Activated CD4-positive, alpha-beta T cell treated with anti-CD3 and anti-CD28 coated beads for 24 hours (primary cell): ENCODE measurements at places on chromosomes 3 and 15.

DNA sequence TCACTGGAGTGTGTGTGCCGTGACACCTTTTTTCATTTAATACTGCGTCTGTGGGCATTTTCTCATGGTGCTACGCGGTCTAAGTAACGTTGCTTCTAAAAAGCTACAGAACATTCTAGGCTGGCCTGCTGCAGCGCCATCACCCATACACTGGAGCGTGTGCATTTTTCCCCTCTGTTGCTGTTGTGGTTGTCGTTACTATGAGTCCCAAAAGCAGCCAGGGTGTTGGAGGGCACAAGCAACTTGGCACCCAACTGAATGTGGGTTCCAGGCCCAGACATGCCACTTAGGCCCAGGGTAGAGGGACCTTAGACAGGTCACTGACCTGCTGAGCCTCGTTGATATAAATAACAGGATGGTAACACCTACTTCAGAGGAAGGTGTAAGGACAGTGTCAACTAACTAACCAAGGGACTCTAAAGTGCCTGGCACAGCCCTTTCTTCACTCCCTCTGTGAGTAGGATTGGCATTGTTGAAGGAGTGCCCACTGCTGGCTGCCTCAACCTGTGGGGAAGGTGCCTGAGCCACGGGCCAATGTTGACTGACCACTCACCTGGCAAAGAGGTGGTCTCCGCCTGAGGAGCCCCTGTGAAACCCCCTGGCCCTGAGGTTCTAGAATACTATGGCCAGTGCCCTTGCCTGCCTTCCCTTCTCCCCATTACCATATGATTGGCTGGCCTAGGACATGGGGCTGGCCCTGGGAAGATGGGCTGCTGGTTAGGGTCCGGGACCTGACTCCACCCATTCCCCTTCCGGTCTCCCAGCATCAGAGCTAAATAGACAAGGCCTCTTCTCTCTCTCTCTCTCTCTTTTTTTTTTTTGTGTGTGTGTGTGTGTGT, 3.5 kb downstream of the CSK start:
- no peak for DNase-seq

DNA sequence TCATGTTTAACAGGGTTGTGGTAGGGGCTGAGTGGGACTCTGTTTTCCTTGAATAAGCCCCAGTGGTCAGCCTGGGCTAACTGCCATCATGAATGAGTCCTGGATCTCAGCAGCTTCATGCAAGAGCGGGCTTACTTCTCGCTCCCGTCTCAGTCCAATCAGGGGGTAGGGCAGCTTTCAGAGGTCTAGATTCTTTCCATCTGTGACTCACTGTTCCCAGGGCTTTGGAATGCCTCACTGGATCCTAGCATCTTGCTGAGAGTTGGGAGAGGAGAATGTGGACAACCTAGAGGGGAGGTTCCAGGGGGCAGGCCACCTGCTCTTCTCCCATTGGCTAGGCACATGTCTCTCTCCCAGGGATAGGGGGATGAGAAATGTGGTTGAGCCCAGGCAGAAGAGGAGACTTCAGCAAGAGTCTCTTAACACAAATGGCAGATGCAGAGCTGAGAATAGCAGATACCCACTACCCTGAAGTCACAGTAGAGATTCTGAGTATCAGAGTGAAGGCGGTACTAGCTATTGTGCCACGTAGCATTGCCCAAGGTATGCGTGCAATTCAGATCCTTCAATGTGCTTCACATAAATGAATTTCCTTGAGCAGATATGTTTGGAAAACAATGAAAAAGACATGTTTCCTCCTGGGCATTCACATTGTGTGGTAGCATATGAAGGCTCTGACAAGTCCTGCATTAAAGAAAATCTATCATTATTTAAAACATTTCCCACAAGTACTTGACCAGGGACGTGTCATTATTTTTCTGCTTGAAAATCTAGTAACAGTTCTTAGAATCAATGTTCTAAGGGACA, 257.7 kb upstream of the PROK2 start:
- no peak for DNase-seq

GRCh38 chr3:29279806-29280205, 1.1 kb upstream of the RBMS3 start:
- no peak for DNase-seq

DNA sequence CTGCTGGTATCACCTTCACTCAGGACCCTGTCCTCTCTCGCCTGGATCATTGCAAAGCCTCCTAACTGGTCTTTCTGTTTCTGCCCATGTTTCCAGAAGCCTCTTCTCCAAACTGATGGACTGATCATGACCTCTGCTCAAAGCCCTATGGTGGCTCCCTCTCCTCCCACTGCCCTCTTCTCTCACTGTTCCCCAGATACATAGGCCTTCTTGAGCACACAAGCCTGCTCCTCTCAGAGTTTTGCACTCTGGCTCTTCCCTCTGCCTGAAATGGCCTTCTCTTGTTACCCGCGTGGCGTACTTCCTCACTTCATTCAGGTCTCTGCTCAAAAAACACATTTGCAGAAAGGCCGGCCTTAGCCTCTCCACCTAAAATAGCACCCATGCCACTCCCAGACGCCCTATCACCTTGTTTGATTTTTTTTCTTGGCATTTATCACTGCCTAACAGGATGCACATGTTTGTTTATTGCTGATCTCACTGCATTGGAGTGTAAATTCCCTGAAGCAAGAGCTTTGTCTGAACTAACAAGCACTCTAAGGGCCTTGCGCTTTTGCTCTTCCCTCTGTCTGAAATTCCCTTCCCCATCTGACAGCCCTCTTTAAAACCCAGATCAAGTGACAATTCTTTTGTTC, 1.4 kb upstream of the ETFA start:
- DNase-seq, result no peak

DNA sequence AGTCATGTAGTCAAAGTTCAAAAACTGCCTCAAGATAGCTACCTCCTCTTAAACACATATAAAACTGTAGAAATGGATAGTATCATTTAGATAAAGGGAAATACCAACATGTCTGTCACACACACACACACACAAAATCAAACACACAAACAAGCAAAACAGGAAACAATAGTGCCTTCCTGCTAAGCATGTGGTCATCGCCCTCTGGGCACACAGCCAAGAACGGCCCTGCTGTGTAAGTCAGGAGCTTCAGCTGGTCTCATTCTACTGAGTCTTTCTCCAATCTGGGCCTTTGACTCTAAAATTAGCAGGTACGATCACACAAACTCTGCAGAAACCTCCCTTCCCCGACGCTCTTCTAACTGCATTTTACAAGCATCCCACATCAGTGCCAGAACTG, 272.2 kb upstream of the CHRNA7 start:
- no peak for DNase-seq

DNA sequence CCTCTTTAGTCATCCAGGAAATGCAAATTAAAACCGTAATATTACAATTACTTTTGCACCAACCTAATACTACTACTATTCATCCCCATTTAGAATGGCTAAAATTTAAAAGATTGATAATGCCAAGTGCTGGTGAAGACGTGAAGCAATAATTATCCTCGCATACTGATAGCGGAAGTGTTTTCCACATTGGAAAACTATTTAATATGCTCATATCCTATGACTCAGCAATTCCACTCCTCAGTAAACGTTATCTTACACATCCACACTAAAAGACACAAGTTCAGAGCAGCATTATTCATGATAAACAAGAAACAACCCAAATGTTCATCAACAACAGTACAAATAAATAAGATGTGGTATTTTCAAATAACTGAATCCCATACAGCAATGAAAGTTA, 70.6 kb downstream of the VPS13C start:
- DNase-seq, result no peak

GRCh38 chr15:63135804-63136203, 14.1 kb downstream of the LACTB start:
- DNase-seq, result no peak

- DNase-seq, result no peak
Measured at GRCh38 chr15:98996169-98996568, 11.4 kb downstream of the PGPEP1L start.

DNA sequence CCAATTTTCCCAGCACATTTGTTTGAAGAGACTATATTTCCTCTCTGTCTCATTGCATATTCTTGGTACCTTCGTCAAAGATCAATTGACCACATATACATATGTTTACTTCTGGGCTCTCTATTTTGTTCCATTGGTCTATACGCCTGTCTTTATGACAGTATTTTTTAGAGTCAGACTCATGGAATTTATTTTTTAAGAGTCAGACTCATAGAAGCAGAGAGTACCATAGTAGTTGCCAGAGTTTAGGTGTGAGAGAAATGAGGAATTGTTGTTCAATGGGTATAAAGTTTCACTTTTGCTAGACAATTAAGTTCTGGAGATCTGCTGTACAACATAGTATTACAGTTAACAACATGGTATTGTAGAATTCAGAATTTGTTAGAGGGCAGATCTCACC, 27.1 kb downstream of the PLA2G4F start:
- DNase-seq, result no peak

- DNase-seq, result no peak
Measured at GRCh38 chr15:60228101-60228500, 169.7 kb downstream of the ANXA2 start.

- DNase-seq, result no peak
Measured at GRCh38 chr3:126180477-126181397, at the start of gene ALDH1L1. Gene ALDH1L1 (minus strand): TSS chr3:126180586. CDS start chr3:126160979, 19,607 bp downstream.

DNA sequence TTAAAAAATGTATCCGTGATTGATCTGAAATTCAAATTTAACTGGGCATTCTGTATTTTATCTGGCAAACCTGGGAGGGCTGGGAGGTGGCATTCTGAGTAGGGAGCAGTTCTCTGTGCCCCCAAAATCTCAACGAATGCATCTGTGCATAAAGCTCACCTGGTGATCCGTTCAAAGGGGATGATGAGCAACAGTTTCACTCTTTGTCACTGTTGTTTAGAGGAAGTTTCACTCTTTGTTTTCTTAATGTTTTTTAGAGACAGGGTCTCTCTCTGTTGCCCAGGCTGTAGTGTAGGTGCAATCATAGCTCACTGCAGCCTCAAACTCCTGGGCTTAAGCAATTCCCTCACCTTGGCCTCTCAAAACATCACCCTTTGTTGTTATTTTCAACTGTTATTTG, 186.7 kb downstream of the SSR3 start:
- no peak for DNase-seq
